ENCODE measurements at places on chromosomes 2 and 18. TPM values are rescaled to one million over a fixed set of nuclear protein-coding genes. Genes with fewer than 3 reads are reported as not detected.

- DNase-seq: no peak
Observed at GRCh38 chr2:191721331-191721730, 43.4 kb downstream of the NABP1 start.

DNA sequence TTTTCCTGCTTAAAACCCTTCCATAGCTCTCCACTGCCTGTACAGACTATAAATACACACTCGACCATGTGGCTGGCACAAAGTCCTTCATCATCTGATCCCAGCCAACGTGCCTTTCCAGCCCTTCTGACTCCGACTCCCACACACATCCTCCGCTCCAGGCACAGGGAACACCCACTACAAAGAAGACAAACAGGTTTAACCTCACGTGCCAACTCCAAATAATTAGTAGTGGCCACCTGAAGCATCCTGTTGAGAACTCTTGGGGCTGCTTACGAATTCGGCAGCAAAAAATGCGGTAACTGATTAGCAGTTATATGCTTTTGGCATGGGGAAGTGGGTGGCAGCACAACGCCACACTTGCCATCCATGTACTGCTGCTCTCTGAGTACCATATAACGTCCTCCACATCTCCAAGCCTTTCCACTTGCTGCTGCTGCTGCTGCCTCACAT lies 12.1 kb downstream of the SPIRE1 start:
- DNase-seq: peak; percentile 62

- peak; percentile 29 for DNase-seq
Observed at GRCh38 chr2:26574066-26574899, 66.9 kb downstream of the CIB4 start.

- DNase-seq: no peak
Observed at GRCh38 chr2:7840651-7841380, 841.0 kb upstream of the ID2 start.

POMC gene
- 3.4 TPM for total RNA-seq

GRCh38 chr2:109322111-109322510 lies 193.1 kb downstream of the SH3RF3 start:
- peak; percentile 79 for DNase-seq

- no peak for DNase-seq
Observed at GRCh38 chr18:22676423-22676822, 256.7 kb upstream of the RBBP8 start.
